ENCODE measurements at places on chromosomes 5 and 9.

- DNase-seq: no peak
Observed at GRCh38 chr5:148864113-148864841, 37.9 kb downstream of the ADRB2 start.

GRCh38 chr9:28923351-28923750 lies 1350.1 kb upstream of the C9orf72 start:
- DNase-seq: no peak

DNA sequence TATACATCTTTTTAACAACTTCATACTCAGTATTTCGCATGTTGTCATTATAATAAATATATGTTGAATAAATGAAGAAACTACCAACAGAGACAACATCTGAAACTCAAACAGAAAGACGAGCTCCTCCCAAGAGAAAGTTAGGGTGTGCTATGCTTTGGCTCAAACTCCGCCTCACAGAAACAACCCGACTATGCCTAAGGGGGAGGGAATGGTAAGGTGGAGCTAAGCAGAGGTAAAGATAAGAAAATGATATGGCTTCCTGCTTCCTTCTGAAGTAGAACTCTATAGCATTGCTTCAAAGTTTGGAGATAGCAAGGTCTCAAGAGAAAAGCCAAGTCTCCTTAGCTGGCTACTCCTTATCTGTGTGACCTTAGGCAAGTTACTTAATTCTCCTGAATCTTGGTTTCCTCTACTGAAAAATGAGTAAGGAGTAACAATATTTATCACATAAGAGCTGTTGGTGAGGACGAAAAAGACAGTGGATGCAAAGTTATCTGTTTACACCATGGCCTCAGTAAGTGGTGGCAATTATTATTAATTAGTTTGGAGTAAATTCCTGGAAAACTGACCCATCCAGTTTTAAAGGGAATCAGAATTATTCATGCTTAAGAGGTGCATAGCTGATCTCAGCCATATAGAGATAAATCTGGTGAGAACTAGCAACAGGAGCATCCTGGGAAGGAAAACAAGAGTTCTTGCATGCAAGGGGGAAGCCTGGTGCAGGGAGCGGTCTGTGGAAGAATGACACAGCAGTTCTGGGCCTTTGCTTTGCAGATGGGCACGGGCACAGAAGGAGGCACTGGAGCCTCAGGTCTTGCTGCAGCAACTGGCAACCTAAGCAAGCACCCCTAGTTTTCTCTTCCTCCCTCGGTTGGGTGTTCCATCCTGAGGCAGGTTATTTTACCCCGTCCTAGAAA lies 73.3 kb downstream of the GLIS3 start:
- DNase-seq: no peak

DNA sequence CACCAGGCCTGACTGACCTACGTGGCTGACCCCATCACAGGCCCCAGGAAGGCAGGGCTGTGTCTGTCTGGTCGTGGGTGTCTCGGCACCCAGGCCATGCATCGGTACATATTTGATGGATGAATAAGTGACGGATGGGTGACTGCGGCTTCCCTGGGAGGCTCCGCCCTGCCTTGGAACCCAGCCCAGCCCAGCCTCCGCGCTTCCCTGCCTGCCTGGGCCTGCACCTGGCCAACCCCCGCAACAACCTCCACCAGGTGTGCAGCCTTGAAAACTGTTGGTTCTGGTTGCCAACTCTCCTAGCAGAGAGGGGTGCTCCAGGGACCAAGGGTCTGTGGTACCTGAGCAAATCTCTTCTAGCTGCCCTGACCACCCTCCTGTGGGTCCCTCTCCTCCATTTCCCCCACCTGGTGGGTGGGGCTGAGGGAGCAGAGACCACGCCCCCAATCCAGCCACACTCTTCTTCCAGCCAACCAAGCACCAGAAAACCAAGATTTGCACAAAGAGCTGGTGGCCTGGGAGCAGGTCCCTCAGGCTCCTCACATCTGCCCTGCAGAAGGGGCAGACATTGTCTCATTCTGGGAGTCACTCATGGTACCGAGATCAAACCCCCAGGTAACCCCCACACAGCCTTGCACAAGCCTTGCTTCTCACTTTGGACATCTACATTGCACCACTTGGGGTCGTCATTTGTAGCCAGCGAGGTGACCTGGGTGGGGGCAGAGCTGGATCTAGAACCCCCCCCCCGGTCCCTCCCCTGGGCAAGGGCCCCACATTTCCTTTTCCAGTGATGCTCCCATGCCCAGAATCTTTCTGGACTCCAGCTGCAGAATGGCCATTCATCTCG lies 100.6 kb upstream of the IER5L start:
- DNase-seq: peak; percentile 88

GRCh38 chr5:27240791-27241190 lies 202.4 kb upstream of the CDH9 start:
- no peak for DNase-seq

GRCh38 chr9:21470126-21470525 lies 12.0 kb downstream of the IFNE start:
- no peak for DNase-seq

- no peak for DNase-seq
Observed at GRCh38 chr5:173293817-173294672, 34.2 kb downstream of the STC2 start.

DNA sequence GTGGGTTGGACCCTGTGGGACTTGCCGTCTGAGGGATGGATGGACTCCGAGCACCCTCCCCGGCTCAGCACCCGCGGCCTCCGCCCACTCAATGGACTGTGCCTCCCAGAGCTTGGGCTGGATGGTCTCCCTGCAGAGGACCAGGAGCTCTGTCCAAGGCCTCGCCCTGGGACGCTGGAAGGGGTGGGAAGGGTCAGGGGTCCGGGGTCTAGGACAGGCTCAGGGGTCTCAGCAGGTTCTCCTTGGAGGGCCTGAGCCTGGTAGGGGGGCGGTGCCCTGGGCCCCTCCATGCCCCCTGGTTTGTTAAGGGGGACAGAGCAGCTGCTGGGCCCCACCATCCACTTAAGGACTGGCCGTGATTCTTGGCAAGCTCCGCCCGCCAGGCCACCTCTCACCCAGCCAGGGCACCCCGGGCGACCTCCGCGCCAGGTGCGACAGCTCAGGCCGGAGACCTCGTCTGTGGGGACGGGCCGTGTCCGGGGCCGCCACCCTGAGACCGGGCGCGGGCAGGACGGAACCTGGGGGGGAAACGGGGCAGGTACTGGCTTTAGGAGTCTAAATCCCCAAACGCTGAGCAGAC lies 29.2 kb downstream of the EXOC3 start:
- DNase-seq: peak; percentile 73

DNA sequence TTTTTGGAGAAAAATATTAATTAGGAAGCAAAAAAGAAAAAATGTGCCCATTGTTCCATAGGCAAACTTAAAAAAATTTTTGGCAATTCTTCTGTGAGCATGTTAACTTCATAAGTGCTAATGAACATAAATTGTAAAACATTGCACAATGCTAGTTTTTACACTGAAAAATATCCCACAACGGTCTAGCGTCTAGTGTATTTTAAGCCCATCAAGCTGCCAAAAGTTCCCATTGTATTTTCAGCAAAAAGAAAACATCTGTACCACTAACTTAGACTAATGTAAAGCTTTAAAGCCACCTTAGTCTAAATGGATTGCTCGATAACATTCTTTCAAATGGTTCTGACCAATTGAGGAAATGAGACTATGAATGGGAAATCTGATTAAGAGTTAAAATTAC lies 2.8 kb downstream of the NR6A1 start:
- no peak for DNase-seq

DNA sequence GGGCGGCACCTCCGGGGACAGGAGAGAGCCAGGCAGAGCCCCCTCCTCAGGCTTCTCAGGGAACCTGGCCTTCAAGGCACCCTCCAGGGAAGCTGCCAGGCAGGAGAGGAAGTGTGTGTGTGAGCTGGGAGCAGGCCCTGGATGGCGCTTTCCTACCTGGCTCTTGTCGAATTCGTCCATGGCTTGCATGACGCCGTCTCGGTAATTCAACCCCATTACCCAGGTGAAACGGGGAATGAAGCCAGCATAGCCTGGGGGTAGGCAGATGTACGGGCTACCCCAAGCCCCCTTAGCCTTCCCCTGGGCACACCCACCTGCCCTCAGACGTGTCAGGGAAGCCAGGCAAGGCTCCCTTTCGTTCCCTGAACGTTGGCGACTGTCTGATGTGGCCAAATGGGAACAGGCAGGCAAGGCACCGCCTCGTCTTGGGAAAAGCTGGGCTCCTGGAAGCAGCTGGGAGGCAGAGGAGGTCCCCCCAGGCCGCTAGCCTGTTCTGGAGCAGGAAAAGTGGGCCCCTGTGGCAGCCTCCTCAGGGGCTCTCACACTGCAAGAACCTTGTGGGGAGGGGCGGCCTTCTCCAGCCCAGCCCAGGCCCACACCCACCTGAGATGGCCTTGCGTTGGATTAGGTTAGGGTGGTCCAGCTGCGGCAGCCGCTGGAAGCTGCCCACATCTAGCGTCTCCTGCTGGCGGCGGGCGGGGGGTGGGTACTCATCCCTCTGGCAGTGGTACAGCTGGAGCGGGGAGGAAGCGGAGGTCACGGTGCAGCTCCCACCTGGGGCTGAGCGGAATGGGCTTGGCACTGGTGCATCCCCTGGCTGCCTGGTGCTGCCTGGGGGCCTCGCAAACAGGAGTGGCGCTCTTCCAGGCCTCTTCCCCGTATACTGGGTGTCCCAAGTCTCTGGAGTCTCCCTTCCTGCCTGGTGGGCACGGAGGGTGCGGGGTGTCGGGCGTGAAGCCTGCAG lies 3.7 kb downstream of the TUBB4B start:
- DNase-seq: no peak

- DNase-seq: no peak
Observed at GRCh38 chr5:72245951-72246532, 74.0 kb downstream of the MRPS27 start.

GRCh38 chr9:100150214-100150613 lies 51.2 kb downstream of the INVS start:
- DNase-seq: no peak

DNA sequence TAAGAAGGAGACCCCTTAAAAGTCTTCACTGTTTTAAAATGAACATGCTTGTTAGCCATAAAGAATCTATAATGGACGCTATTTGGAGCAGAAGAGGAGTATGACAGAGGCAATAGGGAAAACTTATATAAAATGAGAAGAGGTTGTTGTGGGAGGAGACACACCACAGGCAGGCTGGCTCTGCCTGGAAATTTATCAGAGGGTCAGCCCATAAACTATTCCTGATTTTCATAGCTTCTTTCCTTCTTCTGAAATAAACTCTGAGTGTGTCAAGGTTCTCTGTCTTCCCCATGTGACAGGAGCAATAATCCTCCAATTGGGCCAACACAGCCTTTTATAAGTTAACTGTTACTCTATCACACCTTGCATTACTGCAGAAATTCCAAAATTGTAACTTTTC lies 19.6 kb upstream of the RUSC2 start:
- DNase-seq: no peak

GRCh38 chr5:29758986-29759421 lies 1434.5 kb upstream of the CDH6 start:
- DNase-seq: no peak

- DNase-seq: no peak
Observed at GRCh38 chr9:123116036-123116435, 82.6 kb downstream of the GPR21 start.

- no peak for DNase-seq
Observed at GRCh38 chr9:120571443-120572257, 8.3 kb downstream of the CDK5RAP2 start.

DNA sequence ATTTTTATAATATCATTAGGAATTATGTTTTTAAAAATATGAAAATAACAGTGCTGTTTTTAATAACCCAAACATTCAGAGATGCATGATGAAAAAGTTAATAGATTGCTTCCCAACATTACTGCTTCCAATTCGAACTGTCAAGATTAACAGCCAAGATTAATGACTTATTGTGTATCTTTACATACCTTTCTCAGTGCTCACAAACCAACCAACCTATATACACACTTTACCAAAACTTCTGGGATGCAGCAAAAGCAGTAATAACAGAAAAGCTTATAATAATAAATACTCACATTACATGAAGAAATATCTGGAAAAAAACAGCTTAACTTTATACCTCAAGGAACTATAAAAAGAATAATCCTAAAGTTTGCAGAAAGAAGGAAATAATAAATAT lies 82.1 kb downstream of the TMEM232 start:
- no peak for DNase-seq

- no peak for DNase-seq
Observed at GRCh38 chr9:92545002-92545510, 9.3 kb upstream of the ECM2 start.

DNA sequence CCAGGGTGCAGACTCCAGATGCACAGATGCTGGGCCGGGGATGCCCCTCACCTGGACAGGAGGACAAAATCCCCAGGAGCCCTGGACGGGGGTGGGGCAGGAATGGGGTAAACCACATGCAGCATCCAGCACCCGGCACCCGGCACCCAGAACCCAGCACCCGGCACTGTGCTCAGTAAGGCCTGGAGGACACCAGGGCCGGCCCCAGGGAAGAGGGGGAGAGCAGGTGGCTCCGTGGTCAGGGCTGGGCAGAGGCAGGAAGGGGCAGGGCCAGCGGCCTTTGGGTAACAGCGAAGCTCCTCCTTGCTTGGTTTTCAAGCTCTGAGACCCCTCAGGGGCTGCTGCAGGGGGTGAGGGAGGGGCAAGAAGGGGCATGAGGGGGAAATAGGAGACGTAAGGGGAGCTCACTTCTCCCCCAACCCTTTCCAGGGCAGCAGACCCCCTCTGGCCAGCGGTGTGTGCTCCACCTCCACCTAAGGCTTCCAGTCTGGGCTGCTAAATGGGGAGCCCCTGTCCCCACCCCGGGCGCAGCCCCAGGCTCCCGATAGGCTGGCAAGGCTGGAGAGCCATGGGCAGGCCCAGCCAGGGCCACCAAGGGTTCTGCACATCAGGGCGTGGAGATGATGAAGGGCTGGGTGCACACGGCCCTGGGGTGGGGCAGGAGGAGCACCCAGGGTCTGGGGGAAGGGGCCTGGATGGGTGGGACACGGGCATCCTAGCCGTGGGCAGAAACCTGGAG lies 17.8 kb upstream of the SLC6A19 start:
- DNase-seq: peak; percentile 66

- DNase-seq: no peak
Observed at GRCh38 chr5:68533051-68533450, 317.5 kb downstream of the PIK3R1 start.

DNA sequence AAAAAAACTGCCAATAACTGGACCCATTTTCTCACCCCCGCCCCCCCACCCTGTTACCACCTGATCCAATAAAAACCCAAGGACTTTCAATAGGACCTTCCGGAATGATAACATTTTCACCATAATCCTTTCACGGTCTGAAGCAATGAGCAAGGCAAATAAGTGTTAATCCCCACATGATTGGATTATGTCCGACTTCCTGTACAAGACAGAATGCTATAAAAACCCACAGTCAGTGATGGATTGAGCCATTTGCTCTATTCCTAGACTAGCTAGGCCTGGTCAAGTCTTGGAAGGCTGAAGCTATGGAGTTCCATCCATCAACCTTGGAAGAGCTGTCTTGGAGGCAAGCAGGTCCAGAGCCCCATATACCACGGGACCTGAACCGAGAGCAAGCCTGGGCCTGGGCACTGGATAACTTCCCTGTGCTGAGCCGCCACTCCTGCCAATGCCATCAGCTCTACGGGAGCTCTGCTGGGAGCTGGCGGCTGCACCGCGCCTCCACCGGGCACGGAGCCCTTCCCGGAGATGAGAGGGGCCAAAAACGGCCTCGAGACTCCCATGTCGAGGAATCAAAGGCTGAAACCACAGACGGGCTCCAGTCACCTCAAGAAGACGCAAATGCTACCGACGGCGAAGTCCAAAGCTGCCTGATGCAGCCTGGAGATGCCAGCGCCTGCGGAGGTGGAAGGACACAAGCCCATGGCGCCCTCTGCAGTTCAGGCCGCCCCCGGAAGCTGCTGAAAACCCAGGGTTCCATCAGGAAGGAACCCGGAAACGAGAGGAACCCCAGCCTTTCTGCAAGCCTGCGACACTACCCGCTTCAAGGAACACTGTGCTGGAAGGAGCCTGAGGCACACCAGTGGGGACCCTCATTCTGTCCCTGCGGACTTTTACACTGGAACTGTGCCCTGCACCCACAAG lies 69.2 kb downstream of the ANXA2R start:
- DNase-seq: no peak

All from RWPE2 (cell line).